ENCODE measurements at places on chromosomes 1 and 21. TPM values are rescaled to one million over a fixed set of nuclear protein-coding genes. Genes with fewer than 3 reads are reported as not detected.
A peak's percentile ranks its signal among the peaks of the same experiment; 100 is the strongest.

EVA1B gene
- polyA plus RNA-seq: 34.8 TPM

DNA sequence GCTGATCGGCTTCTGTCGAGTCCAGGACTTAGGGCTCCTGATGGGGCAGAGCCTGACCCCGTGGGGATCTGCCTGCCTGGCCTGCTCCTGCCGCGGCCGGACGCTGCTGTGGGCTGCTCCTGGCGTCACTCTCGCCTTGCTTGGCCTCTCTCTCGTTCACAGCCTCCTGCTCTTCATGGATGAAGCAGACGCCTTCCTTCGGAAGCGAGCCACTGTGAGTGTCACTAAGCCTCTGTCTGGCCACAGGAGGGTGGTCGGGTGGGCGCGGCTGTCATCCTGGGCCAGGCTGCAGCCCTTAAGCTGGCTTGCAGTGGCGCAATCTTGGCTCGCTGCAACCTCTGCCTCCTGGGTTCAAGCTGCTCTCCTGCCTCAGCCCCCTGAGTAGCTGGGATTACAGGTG lies 16.1 kb downstream of the ATAD3B start:
- no peak for DNase-seq

CDK11B gene
- 39.0 TPM for polyA plus RNA-seq

GRCh38 chr1:226306425-226306824 lies 2.5 kb downstream of the LIN9 start:
- no peak for DNase-seq

GRCh38 chr1:31672986-31673385 lies 28.3 kb upstream of the PEF1 start:
- peak; percentile 33 for DNase-seq

BEND5 gene
- polyA plus RNA-seq: 10.0 TPM

- no peak for DNase-seq
Observed at GRCh38 chr1:8926707-8927694, 18.7 kb upstream of the CA6 start.

DNA sequence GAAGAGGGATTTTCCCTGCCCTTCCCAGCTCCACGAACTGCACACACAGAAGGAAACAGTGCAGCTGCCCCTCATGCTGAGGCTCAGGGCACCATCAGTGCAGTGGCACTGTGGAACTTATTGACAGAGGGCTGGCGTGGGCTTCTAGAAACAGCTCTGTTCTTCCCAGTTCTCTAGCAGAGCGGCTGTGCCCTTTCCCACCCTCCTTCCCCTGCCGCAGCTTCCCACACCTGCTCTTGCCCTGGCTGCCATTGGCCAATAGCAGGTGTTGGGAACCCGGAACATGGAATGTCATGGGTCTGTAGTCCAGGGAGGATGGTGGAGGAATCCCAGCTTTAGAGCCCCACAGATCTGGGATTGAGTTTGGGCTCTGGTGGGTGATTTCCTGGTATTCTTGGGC lies 343.8 kb downstream of the RPS6KC1 start:
- DNase-seq: no peak

- no peak for DNase-seq
Observed at GRCh38 chr1:222654849-222655248, 37.0 kb downstream of the MIA3 start.

All from hindlimb muscle (tissue), 1 donor.